ENCODE measurements at places on chromosomes 1 and 21. TPM values are rescaled to one million over a fixed set of nuclear protein-coding genes. Genes with fewer than 3 reads are reported as not detected.

ZNF695 gene
- total RNA-seq: 6.1 TPM

S100B gene
- total RNA-seq: not detected

C1orf21 gene
- total RNA-seq: 51.5 TPM

AGMAT gene
- 0.84 TPM for total RNA-seq

MAP10 gene
- 1.9 TPM for total RNA-seq

THEMIS2 gene
- 9.0 TPM for total RNA-seq

OR6K3 gene
- not detected for total RNA-seq

SFN gene
- total RNA-seq: not detected

AADACL4 gene
- total RNA-seq: not detected

VSIG8 gene
- total RNA-seq: not detected

IFNGR2 gene
- 66.8 TPM for total RNA-seq

DNA sequence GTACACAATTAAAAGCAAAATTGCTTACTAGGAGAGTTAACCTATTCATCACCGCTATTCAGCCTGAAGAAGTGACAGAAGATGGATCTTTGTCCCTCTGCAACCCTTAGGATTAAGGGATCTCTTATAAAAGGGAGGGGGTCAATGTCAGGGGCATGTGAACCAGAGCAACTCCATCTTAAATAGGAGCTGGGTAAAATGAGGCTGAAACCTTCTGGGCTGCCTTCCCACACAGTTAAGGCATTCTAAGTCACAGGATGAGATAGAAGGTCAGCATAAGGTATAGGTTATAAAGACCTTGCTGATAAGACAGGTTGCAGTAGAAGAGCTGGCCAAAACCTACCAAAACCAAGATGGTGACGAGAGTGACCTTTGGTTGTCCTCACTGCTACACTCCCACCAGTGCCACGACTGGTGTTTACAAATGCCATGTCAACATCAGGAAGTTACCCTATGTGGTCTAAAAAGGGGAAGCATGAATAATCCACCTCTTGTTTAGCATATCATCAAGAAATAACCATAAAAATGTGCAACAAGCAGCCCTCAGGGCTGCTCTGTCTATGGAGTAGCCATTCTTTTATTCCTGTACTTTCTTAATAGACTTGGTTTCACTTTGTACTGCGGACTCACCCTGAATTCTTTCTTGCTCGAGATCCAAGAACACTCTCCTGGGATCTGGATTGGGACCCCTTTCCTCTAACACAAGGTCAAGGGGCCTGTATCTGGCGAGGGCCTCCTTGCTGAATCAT is 35.3 kb upstream of the NEK2 start:
- DNase-seq: no peak

GRCh38 chr1:55741516-55741915 is 526.4 kb upstream of the USP24 start:
- DNase-seq: no peak

- no peak for DNase-seq
These were observed 48.3 kb upstream of the C1orf146 start for GRCh38 chr1:92169214-92170005.

DNA sequence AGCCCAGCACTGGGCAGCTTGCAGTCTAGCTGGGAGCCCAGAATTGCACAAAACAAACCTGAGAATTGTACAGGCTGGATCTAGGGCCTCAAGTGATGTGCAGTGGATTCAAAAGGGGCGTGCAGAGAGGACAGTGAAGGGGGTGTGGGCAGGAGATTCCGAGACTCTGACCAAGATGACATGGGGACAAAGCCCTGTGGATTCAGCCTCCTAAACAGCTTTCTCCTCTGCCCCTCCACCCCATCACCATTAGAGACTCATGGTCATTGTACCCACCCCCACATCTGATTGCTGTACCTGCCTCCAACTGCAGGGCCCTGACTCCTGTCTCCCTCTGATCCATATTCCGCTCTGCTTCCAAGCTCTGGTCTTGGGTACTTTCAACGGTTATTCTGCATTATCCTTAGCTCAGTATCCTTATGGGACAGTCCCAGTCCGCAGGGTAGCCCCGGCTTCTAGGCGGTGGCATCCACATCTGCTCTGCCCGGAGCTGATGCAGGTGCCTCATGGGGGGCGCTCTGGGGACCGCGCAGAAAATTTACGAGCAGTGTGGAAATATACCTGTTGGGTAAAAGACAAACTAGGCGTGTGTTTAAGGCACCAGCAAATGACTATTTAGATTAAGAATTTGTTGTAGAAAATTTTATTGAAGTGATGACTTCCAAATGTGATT is 1.7 kb upstream of the BMP8A start:
- no peak for DNase-seq

DNA sequence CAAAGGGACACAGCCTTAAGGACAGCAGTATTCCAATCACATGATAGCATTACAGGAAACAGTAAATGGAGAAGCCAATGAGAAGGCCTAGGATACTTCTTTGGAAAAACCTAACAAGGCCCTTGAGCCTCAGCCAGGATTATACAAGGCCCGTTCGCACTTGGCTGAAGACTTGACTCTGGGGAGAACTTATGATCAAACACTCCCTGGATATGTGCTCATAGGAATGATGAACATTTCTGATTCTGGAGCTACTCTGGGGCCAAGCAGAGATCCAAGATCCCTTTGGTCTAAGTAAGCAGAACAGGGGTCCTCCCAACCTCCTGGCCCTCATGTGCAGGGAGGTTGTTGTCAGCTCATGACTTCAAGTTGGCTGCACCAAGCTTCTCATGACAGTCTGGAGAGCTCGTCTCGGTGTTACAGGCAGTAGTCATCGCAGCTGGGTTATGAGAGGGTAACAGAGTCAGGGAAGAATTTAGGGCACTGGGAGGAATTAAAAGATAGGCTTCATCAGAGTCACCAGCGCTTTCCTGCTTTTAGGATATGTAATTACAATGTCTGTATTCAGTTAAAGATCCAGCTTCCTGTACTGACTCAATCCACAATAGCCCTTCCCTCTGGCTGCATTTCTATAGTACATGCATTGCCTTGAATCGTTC is 92.5 kb upstream of the IRF2BP2 start:
- DNase-seq: no peak

GRCh38 chr21:44496564-44497550 is 41.5 kb downstream of the LRRC3 start:
- no peak for DNase-seq

- DNase-seq: no peak
These were observed 621.2 kb upstream of the PRMT6 start for GRCh38 chr1:106435269-106435668.

DNA sequence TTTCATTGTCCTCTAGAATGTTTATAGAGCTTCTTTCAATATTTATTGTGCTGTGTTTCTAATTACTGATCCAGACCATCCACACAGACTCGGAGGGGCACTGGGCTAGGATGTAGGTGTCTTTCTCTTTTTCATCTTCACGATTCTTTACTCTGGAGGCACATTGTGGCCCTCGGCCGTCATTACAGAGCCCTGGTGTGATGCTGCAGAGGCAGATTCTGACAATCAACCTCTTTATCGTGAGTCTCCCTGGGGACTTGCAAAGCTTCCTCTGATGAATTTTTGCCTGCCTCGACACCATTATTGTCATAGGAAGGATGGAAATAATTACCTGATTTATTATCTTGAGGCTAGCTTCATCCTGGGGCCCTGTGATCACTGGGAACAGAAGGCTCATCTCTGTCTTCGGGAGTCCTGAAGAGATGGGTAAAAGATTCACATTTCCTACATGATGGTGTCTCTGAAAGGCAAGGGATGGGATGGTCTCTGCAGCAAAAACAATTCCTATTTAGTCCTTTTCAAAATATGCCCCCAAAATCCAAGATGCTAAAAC is 89.4 kb downstream of the SEC16B start:
- DNase-seq: no peak

DNA sequence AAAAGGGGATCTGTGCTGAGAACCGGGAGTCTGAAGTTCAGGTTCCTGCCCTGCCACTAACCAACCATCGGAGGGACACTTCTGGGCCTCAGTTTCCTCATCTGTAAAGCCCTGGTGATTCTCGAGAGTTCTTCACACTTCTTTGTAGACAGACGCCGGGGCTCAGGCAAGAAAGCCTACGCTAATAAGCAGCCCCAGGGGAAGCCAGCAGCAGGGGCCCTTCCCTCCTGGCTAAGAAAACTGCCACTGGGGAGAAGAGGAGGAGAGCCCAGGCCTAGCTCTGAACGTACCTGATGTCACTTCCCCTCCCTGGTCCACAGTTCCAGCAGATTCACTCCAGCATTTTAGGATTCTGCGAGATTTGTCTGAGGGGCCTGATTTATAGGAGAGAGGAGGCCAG is 76.0 kb downstream of the CAMK2N1 start:
- DNase-seq: no peak

- no peak for DNase-seq
These were observed 173.6 kb downstream of the IER5 start for GRCh38 chr1:181262069-181262468.

DNA sequence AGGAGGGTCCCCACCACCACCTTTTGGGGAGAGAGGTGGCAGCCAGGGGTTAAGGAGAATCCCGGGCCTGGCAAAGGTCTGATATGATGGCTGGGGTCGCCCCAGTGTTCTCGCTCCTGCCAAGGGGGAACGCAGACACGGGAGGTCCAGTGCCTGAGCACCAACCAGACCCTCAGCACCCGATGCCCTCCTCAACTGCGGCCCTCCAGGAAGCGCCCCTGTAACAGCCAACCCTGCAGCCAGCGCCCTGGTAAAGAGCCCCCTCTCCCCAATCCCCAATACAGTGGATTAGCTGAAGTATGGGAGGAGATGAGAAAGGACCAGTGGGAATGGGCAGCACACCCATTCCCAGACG is 10.4 kb downstream of the ADAMTSL4 start:
- no peak for DNase-seq

- no peak for DNase-seq
These were observed 48.7 kb upstream of the DNAH14 start for GRCh38 chr1:224880593-224881307.

GRCh38 chr1:13751458-13751871 is 51.5 kb downstream of the PRDM2 start:
- no peak for DNase-seq

GRCh38 chr1:165053351-165053750 is 303.2 kb downstream of the LMX1A start:
- DNase-seq: no peak

DNA sequence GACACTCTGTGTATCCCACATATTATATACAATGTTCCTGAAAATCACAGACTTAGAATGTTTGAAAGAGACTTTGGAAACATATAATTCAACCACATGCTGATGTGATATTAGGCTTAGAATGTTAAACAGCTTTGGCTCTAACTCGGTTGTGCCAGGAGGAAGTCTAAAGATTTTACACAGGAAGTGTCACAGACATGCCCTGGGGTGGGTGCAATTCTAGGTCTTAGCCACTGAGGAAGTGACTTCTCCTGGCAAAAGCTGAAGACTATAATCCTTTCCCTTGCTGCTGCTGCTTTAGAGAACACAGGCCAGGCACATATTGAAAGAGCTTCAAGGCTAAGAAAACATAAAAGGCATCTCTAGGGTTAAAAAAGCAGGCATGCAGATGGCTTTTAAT is 51.0 kb downstream of the RPL5 start:
- DNase-seq: peak; percentile 5

- DNase-seq: no peak
These were observed 15.1 kb downstream of the USP33 start for GRCh38 chr1:77744576-77744975.

DNA sequence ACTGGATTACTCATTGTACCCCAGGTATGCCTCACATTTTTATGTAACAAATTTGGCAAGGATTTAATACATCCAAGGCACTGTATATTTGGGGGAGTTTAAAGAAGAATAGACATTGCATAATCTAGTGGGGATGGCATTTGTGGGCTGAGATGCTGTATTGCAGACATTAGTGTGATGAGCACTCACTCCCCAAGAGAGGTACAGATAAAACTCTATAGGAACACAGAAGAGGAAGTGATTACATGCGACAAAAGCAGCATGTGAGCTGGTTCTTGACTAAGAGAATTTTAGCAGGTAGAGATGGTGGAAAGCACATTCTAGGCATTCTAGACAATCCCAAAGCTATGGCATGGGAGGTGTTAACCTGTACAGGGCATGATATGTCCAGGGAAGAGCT is 24.2 kb upstream of the CDC14A start:
- no peak for DNase-seq

GRCh38 chr1:2468540-2468939 is 7.5 kb upstream of the PLCH2 start:
- no peak for DNase-seq

DNA sequence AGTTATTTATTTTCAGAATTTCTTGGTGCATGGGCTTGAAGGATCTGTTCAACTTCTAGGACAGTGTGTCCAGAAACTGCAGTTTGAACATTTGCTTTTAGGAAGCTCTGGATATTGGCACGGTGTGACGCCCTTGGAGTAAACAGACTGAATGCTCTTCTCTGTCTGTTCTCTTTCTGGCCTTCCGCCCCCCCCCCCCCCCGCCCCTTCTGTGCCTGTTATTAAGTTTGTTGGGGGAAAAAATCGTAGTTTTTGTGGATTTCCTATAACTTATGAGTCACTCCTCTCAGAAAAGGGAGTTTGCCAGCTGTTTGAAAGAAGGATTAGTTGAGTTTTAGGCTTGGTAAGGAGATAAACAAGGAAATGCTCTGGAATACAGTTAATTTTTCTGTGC is 1.2 kb downstream of the KCTD3 start:
- peak; percentile 51 for DNase-seq

DNA sequence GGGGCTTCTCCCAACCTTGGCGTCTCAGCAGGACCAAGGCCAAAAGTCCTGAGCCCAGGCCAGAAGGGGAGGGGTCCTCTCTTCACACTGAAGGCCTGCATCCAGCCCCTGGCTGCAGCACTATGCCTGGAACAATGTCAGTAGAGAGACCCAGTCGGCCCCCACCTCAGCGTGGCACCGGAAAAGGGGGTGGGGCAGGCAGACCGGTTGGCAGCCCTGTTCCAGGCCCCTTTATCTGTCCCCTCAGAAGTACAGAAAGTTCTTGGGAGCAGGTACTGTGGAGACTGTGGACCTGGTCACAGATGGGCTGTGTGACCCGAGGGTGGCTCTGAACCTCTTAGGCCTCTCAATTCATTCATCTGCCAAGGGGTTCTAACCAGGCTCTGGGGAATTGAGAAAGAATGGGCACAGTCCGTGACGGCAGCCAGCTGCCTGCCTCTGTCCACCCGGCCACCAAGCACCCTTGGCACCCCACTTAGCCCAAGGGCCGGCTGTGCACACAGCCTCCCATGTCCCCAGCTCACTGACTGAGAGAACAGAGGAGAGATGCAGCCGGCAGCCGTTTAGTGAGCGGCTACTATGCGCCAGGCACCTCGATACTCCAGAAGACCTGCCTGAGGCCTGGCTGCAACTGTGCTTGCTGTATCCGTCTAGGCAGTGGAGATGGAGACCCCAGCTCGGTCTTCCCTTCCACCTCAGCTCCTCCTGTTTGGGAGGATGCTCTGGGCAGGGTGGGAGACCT is 23.9 kb downstream of the RUNX3 start:
- no peak for DNase-seq

DNA sequence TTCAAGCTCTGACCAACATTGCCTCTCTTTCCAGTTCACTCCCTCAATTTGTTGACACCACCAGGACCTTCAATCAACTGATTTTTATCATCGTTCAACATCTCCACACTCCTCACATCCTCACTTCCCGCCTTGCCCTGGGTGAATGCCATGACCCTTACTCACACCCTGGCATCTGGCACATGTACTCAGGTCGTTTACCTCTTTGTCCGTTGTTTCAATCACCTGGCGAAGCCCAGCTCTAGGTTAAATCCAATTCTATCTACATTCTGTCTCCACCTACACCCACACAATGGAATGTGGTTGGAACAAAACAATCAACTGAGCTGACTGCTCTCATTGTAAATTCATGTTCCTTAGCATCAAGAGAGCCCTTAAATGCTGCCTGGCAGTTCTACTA is 24.2 kb upstream of the TBX15 start:
- no peak for DNase-seq

GRCh38 chr1:103525607-103526507 is at the start of gene RNPC3:
TSS of gene RNPC3 (plus strand) at chr1:103525699. CDS start at chr1:103526071, 372 bp downstream.
- DNase-seq: peak; percentile 74
